GM20000 (cell line): ENCODE measurements at places on chromosomes 7 and 10.

DNA sequence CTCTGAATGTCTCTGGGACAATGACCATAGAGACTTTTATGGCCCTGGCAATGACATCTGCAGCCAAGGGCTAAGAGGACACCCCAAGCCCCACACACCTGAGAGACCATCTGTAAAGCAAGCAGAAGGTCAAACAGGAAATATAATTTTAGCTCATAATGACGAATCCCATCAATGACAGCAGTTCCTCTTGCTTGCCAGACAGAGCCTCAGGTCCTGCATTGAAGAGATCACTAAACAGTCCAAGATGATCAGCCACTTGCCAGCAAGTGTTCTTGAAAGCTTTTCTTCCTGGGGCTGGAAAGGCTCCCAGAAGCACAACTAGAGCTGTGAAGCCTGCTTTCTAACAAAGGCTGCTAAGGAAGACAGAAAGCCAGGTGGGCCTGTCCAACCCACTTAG is 993.7 kb upstream of the AUTS2 start:
- DNase-seq = no peak

GRCh38 chr10:7117177-7117799 is 293.5 kb downstream of the SFMBT2 start:
- DNase-seq = no peak

DNA sequence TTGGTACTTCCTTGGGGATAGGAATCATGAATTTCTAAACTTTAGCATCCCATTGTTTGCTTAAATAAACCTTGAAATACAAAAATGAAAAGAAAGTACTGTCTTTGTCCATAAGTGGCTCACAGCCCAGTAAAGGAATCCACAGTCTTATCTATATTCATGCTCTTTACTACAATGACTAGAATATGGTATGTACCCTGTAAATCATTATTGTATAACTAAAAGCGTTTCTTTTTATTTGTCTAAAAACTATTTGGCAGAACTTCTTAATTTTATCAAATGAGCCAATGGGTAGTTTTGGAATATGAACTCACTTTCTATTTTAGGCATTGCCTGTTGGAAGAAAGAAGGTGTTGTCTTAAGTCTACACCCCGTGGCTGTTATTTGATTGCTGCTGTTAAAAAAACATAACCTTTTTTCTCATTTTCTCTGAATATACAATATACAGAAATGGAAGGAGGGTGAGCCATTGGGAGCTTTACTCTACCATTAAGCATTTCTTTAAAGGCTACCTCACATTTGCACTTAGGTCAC is 12.4 kb upstream of the STRIP2 start:
- DNase-seq = no peak

DNA sequence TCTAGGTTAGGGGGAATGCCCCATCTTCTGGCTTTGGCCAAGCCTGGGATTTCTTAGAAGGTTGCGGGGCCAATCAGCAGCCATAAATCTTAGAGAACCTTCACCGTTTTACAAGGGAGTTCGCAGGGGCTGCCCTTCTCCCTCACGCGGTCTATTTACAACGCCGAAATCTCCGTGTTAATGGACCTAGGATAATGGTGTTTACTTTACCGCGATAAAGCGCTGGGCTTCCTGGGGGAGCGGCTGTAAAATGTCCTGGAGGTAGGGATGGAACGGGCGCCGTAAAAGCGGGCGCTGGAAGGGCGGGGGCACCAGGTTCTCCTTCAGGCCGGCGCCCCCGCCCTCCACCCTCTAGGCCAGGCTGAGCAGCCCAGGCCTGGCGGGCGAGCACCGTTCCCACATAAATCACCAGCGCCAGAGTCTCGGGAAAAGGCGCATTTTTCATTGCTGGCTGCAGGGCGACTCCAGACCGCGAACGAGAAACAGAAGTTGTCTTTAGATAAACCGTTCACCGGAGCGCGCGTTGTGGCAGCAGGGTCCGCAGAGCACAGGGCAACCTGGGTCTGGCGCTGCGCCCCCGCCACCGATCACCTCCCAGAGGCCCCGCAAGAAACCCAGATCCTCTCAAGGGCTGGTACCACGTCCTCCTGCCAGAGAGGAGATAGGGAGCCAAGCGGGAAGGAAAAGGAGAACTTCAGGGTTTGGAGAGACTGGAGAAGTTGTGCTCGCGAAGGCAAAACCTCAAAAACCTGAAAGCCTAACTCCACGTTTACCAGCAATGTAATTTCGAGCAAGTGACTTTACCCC is 12.5 kb upstream of the NKX2-3 start:
- DNase-seq = no peak

DNA sequence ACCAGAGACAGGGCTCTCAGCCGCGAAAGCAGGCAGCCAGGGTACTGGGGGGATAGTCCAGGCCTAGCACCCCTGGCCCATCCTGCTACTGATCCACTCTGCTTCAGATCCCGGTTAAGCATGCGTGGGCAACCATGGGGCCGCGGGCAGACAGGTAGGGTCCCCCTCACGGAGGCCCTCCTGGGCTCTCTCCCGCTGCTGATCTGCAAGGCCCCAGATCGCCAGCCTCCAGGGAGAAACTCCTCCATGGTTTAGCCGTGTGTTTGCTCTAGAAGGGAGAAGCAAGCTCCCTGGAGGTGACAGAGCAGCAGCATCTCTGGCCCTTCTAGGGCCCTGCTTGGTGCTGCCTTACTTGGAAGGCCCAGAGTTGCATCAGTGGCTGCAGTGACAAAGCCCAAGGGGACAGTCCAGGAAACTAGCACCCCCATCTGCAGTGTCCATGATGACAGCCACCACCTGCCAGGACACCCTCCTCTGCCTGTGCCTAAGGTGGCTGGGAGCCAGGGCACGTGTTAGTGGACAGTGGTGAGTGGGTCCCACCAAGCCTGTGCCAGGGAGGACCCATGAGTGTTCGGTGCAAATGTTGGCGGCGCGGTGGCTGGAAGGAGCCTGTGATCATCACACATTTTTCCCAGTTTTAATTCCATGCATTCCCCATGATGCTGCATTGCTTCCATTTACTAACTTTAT is 29.2 kb downstream of the CALML5 start:
- DNase-seq = no peak

DNA sequence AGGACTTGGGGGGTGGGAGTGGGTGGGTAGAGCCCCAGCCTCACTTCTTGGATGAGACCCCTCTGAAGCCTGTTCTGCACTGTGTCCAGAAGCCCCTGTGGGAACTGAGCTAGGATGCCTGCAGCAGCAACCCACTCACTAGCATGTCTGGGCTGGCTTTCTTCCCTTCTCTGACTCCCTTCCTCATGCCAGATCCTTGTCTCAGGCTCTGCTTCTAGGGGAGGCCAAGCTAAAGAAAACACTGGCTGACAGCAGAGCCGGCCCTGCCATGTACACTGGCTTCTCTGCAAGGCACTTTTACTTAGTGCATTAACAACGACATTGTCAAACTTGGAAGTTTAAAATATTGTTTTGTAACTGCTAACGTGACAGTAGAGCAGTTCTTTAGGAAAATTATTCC is 50.2 kb downstream of the ARHGAP22 start:
- DNase-seq = no peak

GRCh38 chr7:100896732-100897608 is 1.3 kb upstream of the ACHE start:
- DNase-seq = peak; percentile 75

- no peak for DNase-seq
Measured at GRCh38 chr10:17673471-17674061, 29.6 kb downstream of the STAM start.

GRCh38 chr10:96672481-96673175 is 47.7 kb downstream of the PIK3AP1 start:
- no peak for DNase-seq

- DNase-seq = no peak
Measured at GRCh38 chr10:26467639-26468038, 29.5 kb downstream of the APBB1IP start.

DNA sequence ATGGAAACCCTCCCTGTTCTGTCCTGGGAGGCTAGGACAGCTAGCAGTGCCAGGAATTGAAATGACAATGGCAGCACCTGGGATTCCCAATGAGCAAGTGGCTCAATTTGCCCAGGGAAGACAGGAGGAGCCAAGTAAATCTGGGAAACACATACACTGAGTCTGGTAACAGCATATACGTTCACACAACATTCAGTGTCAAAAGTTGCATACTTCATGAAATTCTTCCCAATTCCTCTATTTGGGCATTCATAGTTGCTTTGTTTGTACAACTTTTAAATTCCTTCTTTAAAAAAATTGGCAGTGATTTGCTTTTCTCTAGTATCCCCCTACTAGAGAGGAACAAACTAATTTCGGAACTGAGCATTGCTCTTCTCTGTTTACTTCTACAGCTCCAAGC is 2.9 kb upstream of the FRMD4A start:
- DNase-seq = no peak
